ENCODE measurements at places on chromosomes 6 and 20.
A peak's percentile ranks its signal among the peaks of the same experiment; 100 is the strongest.

- DNase-seq = peak; percentile 75
These were observed 15.7 kb downstream of the ADISSP start for GRCh38 chr20:3751675-3752385.

GRCh38 chr6:159122453-159122852, 46.7 kb upstream of the FNDC1 start:
- no peak for DNase-seq

- DNase-seq = no peak
These were observed 38.7 kb downstream of the YTHDF1 start for GRCh38 chr20:63177134-63177784.

DNA sequence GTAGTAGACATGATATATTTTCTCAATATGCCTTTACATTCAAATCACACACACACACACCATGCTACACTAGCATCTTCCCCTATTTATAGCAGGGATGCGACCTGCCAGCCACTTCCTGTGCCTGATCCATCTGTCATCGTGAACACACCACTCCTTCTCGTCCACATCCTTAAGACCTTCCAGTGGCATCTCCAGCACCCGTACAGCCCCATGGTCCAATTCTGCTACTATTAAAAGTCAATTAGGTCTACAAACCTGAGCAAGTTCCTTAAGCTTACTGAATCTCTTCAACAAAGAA, 54.5 kb downstream of the KIF16B start:
- DNase-seq = no peak

GRCh38 chr6:128370072-128370471, 150.3 kb downstream of the PTPRK start:
- no peak for DNase-seq

- DNase-seq = no peak
These were observed 43.2 kb upstream of the TMX4 start for GRCh38 chr20:8062756-8063155.

DNA sequence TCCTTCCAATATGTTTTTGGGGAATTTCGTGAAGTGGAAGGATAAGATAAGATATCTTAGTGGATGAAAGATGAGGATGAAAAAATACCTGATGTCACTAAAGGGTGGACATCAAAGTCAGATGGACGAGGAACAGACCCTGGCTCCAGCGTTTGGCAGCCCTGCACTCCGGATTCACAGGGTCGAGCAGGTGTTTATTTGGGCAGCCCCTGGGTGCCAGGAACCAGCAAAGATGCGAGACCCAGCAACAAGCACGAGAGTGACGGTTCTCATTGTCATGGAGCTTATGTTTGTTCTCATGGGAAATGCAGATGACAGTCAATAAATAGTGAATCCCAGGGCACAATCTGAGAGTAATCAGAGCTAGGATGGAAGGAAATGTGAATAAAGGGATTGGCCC, 131.1 kb downstream of the PHACTR3 start:
- DNase-seq = no peak

DNA sequence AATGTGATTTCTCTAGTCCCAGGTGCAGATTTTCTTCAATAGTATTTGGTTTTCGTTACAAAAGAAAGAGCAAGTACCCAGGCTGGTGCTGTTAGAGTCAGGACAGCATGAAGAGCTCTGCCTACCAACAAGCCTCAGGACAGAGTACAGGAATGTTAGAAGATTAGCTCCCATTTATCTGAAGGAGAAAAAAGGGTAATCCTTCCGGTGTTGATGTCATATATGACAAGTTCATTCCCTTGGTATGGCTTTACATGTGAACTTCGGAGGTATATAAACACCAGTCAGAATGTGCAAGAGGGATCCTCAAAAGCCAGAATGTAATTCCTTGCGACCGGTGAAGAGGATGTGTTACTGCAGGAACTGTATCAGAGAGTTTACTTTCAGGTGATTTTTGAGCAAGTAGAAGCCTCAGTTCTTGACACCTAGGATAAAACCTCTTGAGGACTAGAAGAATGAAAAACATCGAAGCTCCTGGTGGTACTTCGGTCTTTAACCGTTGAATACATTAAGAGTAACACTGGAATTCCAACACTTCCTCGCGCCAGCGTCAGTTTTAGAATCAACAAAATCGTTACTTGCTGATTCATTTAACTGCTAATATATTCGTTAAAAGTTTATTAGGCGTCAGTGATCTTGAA, 194.2 kb upstream of the ZNF184 start:
- DNase-seq = no peak

DNA sequence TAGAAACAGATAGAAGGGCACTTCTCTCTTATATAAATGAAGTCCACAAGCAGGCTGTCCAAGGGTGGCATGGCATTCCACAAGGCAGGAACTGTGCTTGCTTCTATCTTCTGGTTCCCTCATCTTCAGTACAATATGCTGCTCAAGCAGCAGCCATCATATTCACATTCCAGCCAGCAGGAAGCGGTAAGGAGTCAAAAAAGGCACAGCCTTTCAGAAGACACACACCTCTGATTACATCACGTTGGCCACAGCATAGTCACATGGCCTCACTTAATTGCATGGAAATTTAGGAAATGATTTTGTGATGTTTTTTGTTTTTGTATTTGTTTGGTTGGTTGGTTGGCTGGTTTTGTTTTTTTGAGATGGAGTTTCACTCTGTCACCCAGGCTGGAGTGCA, 19.0 kb downstream of the REM1 start:
- no peak for DNase-seq

DNA sequence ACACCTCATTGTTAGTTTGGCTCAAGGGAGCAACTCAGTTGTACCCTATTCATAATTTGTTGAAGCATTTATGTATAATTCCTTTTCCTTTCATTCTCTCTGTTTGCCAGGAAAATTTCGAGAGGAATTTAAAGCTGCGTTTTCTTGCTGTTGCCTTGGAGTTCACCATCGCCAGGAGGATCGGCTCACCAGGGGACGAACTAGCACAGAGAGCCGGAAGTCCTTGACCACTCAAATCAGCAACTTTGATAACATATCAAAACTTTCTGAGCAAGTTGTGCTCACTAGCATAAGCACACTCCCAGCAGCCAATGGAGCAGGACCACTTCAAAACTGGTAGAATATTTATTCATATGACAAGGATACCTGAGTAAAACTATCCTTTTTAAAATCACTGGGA, 45.2 kb upstream of the GFRAL start:
- no peak for DNase-seq

DNA sequence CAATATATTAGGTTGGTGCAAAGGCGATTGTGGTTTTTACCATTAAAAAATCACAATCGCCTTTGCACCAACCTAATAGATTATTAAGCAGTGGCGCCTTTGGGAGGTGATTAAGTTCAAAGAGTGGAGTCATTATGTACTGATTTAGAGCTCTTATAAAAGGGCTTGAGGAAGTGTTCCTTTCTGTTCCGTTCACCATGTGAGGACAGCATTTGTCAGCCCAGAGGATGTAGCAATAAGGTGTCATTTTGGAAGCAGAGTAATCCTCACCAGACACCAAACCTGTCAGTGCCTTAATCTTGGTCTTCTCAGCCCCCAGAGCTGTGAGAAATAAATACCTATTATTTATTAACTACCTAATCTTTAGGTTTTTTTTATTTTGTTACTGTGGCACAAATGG, 542.1 kb upstream of the MAN1A1 start:
- DNase-seq = no peak

DNA sequence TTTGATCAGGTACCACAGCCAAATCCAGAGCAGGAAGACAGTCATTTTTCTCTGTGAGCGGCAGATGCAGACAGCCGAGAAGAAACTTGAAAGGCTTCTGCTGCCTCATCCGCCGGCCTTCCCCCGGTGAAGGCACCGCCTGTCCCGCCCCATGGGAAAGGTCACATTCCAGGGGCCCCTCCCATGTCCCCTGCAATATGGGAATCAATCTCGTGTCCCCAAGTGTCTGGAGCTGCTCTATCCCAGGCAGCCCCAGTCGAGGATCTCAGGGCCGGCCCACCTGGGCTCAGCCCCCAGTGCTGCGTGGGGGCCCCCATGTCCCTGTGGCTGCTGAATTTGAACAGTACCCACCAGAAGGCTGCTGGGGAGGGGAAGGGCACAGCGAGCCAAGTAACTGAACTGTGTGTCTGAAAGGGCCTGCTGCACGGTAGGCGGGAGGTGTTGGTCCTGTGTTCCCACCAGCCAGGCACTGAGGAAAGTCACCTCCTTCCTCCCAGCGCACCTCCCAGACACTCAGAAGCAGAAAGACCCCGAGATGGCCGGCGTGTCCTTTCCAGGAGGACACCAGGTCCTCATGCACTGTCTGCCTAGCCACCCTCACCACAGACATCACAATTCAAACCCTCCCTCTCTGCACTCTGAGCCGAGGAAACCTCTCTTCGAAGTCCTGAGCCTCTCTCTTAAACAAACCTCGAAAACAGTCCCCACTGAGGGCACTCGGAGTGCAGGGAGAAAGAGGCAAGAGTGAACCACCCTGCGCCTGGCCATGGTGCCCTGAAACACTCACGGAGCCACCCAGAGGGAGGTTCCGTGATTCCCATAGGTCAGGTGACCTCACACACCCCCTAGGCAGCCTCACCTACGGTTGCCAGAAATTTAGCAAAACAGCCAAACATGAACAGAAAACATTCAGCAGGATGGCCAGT, 99.3 kb downstream of the PSMB1 start:
- no peak for DNase-seq

DNA sequence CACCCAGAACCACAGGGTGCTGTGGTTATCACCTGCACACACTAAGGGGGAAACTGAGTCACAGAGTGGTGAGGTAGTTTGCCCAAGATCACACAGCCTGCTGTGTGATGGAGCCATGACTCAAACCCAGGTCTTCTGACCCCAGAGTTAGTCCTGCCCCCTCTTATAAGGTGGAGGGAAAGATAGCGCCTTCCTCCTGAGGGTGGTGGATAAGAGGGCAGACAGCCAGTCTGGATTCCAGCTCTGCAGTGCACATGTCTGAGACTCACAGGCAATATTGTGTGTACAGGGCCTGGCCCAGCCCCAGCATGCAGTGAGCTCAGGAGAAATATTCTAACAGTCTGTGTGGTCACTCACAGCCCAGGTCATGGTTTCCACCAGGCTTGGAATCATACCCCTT, 393.7 kb downstream of the CDH4 start:
- no peak for DNase-seq

GRCh38 chr6:72861935-72862432, 240.1 kb downstream of the KCNQ5 start:
- no peak for DNase-seq

DNA sequence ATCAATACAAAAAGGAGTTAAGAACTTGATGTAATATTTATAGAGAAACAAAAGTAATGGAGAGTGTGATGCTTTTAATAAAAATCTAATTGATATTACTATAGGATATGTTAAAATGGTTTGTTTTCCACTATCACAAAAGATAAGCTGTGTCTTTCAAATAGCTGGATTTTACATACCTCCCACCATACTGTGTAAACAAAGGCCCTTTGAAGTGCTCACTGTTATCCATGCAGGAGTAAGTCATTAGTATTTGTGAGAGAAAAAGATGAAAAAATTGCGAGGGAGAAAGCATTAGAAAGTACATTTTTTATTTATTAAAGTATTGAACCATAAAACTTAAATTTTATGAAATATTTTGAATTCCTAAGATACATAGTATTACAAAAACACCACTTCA, 733.0 kb downstream of the GRIK2 start:
- no peak for DNase-seq

DNA sequence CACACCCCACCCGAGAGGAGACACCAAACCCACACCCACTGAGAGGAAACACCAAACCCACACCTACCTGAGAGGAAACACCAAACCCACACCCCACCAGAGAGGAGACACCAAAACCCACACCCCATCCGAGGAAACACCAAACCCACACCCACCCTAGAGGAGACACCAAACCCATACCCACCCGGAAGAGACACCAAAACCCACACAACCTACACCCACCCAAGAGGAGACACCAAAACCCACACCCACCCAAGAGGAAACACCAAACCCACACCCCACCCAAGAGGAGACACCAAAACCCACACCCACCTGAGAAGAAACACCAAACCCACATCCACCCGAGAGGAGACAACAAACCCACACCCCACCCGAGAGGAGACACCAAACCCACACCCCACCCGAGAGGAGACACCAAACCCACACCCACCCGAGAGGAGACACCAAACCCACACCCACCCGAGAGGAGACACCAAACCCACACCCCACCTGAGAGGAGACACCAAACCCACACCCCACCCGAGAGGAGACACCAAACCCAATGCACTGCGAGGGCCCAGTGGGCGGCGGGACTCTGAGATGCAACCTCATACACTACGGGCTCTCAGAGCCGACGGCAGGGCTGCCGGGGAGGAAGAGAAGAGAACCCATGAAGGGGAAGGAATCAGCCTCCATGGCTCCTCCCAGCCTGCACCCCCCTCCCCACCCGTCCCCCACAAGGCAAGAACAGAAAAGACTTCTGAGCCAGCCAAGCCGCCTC, 83.3 kb downstream of the TAF4 start:
- DNase-seq = no peak

DNA sequence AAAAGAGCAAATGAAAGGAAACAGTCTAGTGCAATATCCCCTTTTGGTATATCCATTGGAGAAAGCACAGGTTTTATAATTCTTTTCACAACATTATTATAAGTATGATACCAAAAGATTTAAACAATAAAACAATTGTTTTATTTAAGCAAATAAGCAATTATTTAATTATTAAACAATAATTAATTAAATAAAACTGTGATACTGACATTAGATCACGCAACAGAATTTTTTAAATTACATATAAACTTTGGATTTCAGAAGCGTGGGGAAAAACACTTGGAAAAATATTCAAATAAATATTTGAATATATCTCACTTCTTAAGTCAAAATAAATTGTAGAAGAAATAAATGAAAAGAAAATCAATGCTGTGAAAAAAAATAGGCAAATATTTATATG, 76.2 kb upstream of the STXBP5 start:
- no peak for DNase-seq

- DNase-seq = no peak
These were observed 212.7 kb downstream of the CDKAL1 start for GRCh38 chr6:20746805-20747558.

- no peak for DNase-seq
These were observed 131.8 kb upstream of the BEND3 start for GRCh38 chr6:107246972-107247615.

DNA sequence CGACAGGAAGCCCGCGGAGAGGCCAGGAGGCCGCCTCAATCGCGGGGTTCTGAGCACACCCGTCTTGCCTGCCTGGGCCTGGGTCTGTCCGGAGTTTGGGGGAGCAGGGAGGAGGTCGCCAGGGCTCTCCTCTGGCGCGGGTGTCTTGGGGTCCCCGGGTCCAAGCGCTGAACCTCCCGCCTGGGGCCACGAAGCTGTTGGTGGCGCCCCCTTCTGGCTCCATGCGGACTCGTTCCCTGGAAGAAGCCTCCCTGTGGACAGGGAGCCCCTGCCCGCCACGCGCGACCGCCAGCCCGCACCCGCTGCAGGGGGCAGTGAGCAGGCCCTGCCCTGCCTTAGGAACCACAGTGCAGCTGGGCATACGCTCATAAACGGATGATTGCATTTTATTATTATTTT, 44.7 kb downstream of the MCUR1 start:
- DNase-seq = no peak
